ENCODE measurements at places on chromosomes 7 and 10.
A peak's percentile ranks its signal among the peaks of the same experiment; 100 is the strongest.

GRCh38 chr10:114685456-114685855 lies 27.4 kb upstream of the ABLIM1 start:
- no peak for DNase-seq

DNA sequence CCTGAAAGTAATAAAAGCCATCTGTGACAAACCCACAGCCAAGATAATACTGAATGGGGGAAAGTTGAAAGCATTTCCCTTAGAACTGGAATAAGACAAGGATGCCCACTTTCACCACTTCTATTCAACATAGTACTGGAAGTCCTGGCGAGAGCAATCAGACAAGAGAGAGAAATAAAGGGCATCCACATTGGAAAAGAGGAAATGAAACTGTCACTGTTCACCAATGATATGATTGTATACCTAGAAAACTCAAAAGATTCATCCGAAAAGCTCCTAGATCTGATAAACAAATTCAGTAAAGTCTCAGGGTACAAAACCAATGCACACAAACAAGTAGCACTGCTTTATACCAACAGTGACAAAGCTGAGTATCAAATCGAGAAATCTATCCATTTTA lies 581.7 kb upstream of the TEX47 start:
- DNase-seq: no peak

DNA sequence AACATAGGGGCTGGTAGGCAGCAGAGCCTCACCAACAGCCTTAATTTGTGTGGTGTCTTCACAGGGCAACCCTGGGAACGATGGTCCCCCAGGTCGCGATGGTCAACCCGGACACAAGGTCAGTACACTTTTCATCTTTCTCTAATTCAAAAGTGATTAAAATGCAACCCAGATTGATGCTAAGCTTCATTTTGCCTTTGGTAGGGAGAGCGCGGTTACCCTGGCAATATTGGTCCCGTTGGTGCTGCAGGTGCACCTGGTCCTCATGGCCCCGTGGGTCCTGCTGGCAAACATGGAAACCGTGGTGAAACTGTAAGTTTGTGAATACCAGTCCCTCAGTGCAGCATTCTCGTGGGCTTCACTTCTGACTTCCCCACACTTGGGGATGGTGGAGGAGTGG lies 30.9 kb downstream of the COL1A2 start:
- no peak for DNase-seq

GRCh38 chr10:116723428-116724281 lies 18.7 kb downstream of the HSPA12A start:
- peak; percentile 24 for DNase-seq

DNA sequence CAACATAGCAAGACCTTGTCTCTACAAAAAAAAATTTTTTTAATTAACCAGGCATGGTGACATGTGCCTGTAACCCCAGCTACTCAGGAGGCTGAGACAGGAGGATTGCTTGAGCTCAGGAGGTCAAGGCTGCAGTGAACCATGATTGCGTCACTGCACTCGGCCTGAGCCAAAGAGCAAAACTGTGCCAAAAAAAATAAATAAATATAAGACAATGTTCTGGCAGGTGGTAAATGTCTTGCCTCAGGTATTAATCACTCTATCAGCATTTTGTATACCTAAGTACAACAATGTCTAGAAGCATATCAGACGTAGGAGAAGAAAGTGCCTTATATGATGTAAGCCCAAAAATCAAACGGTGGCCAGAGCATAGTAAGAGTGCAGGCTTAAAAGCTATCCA lies 427.8 kb upstream of the C7orf33 start:
- no peak for DNase-seq

- DNase-seq: no peak
Observed at GRCh38 chr7:20776942-20777341, 9.7 kb downstream of the SP8 start.

GRCh38 chr7:17229228-17229627 lies 69.2 kb upstream of the AHR start:
- DNase-seq: no peak

- no peak for DNase-seq
Observed at GRCh38 chr7:1641173-1641572, 28.9 kb upstream of the ELFN1 start.

DNA sequence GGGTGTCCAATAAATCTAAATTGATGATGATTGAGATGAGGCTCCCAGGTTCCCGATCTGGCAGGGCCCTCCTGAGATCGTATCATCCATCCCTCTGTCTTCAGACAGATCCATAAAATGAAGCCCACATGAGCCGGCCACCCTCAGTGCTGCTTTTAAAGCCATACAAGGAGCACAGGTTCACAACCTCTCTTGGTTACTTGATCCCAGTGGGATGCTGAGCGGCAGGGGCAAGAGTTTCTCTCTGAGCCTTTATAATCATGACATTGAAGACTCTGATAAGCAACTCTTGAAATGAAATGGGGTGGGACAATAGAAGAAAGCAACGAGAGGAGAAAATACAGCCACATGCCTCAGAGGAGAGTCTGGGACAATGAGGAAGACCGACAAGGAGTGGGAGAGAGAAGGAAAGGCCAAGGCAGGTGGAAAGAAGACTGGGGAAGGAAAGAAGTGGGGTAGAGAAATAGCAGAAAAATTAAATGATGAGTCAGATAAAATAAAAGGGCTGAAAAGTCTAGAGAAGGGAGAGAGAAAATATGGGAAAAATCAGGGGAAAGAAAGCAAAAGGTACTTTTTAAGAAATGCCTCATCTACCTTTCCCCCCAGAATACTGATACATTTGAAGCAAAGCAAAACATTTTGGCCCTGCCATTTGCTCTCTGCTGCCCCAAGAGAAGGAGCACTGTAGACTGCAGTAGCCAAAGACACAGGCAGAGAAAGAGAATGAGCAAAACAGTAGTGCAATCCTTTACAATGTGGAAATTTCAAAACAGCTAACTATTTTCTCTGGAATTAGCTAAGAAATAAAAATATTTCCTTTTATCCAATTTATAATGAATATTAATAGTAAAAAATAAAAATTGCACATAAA lies 14.6 kb downstream of the GBX1 start:
- no peak for DNase-seq

DNA sequence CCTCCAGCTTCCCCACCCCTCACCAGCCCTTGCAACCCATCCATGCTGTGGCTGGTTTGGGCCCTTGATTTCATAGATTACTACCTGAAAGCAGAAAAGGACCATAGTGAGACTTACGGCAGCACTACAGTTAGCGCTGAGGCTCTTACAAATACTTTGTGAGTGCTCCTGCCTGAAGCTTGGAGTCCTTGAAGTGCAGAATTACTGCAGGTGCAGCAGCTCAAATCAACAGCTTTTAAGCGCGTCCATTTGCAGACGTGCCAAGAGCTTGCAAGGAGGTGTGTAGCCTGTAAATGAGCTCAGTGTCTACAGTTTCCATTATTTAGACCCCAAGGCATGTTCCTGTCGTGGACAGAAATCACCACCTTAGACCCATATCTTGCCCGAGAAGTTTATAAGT lies 103.0 kb downstream of the CELF2 start:
- no peak for DNase-seq

DNA sequence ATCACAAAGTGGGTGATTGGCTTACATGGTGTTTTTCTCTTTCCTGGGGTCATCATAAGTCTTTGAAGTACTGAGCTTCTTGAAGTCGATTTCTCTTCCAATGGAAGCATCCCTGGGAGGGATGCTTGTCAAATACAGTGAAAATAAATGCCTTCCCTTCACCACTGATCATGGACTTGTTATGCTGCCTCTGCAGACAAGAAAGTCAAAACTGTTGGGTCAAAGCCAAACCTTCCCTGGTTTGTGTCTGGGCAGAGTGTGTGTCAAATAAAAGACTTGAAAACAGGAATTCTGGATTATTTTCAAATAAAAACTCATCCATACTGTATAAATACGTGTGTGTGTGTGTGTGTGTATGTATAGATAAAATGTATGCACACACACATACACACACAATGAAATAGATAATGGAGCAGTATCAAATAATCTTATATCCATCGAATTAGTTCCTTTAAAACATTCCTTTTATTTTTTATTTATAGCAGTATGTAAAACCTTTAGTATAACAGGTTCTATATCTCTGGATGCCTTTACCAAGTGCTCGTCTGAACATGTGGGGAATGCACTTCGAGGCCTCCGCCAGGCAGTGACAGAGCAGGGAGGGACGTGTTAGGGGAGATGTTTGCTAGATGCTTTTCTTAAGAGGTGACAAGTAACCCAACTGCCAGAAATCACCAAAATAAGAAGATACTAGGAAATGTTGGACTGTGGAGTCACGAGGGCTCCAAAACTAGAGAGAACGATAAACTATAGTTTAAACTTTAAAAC lies 27.2 kb upstream of the WNT16 start:
- DNase-seq: no peak

DNA sequence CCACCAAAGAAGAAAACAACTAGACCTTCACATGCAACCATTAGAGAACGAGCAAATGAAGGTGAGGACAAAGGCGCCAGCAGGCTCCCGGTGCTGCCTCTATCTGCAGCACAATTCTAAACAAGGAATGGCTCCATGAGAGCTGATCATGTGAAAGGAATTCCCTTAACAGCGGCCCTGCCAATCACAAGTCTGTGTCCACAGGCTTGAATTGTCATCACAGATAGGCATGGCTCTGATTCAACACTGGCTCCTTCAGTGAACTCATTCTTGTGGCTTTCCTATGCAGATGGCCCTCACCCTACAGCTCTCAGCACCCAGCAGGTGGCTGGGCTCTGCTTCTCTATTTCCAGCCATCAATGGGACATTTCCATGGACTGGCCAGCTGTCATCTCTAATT lies 36.2 kb downstream of the LAMB1 start:
- no peak for DNase-seq

GRCh38 chr7:157003756-157004520 lies 6.5 kb downstream of the MNX1 start:
- DNase-seq: no peak

- no peak for DNase-seq
Observed at GRCh38 chr7:85164376-85164775, 22.5 kb downstream of the SEMA3D start.

- no peak for DNase-seq
Observed at GRCh38 chr10:6781133-6781770, 201.2 kb upstream of the PRKCQ start.

GRCh38 chr7:81159402-81159801 lies 240.6 kb upstream of the SEMA3C start:
- no peak for DNase-seq

- no peak for DNase-seq
Observed at GRCh38 chr7:95843286-95843685, 70.9 kb downstream of the DYNC1I1 start.

DNA sequence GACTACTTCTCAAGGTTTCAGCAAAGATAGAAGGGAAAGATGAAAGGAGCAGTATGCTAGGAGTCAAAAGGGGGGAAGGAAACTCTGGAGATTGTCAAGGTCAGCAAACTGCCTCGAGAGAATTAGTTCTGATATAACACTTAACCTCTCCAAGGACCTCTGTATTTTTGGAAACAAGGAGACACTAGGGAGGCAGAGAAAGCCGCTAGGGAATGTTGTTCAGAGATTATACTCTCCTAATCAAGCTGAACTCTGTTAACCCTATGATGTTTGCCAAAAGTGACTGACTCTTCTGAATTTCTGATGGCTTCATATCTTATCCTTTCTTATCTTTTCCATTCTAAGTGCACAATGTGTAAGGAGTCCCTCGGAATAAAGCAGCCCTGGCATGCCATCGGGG lies 27.1 kb downstream of the CREM start:
- DNase-seq: no peak

GRCh38 chr7:134701272-134701671 lies 54.6 kb downstream of the BPGM start:
- no peak for DNase-seq

GRCh38 chr10:50993771-50994251 lies 80.5 kb upstream of the PRKG1 start:
- DNase-seq: no peak

Data from T-helper 1 cell (primary cell).